ENCODE measurements at places on chromosomes 12 and 14.

- DNase-seq = no peak
Observed at GRCh38 chr14:91241863-91242262, 2.6 kb downstream of the GPR68 start.

- DNase-seq = no peak
Observed at GRCh38 chr12:124504273-124505000, 63.0 kb downstream of the NCOR2 start.

DNA sequence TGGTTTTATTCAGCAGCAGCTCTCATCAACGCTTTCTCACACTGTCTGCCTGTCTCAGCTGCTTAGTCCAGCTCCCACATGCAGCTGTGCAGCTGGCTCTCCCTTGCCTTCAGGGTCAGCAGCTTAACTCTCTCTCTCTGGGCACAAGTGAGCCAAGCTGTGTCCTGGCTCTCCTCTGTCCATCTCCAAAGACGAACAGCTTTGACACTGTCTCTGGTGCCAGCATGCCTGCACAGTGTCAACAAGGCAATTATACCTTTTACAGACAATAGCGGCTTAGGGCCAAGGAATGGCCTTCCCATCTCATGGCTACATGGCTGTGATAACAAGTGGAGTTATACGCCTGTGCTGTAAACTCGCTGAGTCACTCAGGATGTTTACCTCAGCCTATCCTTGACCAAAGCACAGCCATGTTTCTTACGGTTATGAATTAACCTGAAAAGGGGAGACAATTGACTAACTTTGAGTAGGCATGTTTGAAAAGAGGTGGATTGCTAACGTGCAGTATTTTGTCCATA lies 38.4 kb upstream of the MANSC4 start:
- DNase-seq = no peak

DNA sequence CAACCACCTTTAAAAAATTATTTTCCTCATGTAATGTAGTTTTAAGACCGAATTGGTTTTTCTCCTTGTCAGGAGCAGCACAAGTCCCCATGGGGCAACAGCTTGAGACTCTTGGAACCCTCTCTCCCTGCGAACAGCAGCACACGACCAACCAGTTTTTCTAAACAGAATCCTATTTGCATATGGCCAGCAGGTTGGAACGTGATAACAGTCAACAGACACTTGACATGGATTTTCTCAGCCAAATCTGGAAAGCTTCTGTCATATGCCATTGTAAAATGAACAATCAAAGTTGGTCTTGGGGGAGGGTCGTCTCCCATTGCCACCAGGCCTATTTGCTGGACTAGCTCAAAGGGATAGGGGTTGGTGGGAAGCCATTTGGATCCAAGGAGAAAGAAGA lies 1915.0 kb upstream of the FLRT2 start:
- no peak for DNase-seq
